Hematopoietic multipotent progenitor cell treated with erythropoietin and hydrocortisone succinate and interleukin-3 and kit ligand, for 15 days (in vitro differentiated cells): ENCODE measurements at places on chromosomes 11 and 22.

GRCh38 chr11:44592125-44592940 is 26.9 kb downstream of the CD82 start:
- DNase-seq: no peak

GRCh38 chr22:43876866-43877509 is 14.7 kb upstream of the SULT4A1 start:
- no peak for DNase-seq

- DNase-seq: no peak
Observed at GRCh38 chr22:31917227-31917921, 27.0 kb upstream of the YWHAH start.

DNA sequence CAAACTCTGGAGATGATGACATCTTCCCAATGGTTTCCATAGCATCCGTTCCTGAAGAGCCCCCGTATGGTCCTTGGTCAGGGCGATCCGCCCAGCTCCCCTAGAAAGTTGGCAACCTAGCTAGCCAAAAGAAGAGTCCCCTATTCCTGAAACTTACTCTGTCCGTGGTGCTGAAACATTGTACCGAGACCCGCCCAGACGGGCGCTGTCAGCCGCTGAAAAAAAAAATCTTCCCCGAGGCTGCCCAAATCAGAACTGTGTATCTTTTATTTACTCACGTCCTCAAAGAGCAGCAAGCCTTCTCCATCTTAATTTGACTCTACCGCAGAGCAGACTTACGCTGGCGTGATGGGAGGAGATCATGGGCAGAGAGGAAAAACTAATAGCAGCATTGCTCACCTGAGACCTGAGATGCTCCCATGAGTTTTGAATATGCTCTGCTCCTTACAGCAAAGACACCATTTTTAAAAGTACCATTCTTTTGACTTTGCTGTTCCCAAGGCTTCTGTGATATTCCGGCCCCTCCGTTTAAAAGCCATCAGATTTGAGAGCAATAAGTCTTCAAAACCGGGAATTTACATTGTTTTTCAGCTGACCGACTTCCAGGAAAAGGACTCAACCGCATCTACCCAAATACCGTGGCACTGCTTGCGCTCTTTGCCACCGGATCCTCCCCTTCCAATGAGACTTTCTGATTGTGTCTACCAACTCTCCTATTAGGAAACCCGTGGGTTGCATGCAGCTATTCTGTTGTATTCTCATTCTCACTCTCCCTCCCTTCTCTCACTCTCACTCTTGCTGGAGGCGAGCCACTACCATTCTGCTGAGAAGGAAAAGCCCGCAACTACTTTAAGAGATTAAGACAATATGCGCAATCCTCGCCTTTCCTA is at the start of gene SLC17A6:
Gene SLC17A6, plus strand, starts transcription at position 786 of the 890 bp plus-strand sequence. CDS start 153 bp downstream, outside the sequence.
- DNase-seq: no peak

DNA sequence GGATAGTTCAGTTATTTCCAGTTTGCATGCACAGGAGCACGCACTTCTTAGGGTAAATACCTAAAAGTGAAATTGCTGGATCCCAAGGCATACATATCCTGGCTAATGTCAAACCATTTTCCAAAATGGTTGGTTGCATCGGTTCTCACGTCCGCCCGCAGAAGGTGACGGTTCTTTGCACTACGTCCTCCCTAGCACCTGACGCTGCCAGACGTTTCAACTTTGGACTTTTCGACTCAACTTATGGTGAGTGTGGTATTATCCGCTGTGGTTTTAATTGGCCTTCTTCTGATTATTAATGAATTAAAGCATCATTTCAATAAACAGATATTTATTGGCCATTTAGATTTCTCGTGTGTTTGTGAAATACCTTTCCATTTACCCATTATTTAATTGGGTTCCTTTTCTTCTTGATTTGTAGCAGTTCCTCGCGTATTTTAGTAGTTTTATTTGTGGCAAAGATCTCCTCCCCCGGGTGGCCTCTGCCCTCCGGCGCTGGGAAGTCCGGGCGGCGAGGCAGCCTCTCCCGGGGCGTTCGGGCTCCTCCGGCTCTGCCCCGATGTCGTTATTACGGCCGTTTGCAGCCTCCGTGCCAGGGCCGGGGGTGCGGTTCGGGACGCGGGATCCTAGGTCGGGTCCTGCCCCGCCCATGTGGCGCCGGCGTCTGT is at the start of gene JHY:
Gene JHY, plus strand, starts transcription at position 571 of the 668 bp plus-strand sequence. CDS start 3,091 bp downstream, outside the sequence.
- no peak for DNase-seq

GRCh38 chr11:46597155-46597554 is 3.3 kb upstream of the AMBRA1 start:
- DNase-seq: no peak
